ENCODE measurements at places on chromosomes 13 and 19.

GRCh38 chr13:25699056-25699455, 327.3 kb downstream of the ATP8A2 start:
- no peak for DNase-seq

- DNase-seq, result no peak
Measured at GRCh38 chr19:30173593-30174356, 198.4 kb upstream of the ZNF536 start.

GRCh38 chr13:93655154-93655553, 428.5 kb downstream of the GPC6 start:
- DNase-seq, result no peak

GRCh38 chr19:1084024-1084868, 10.9 kb downstream of the POLR2E start:
- DNase-seq, result no peak
